Type B pancreatic cell (in vitro differentiated cells): ENCODE measurements at places on chromosomes 7 and 10.

- no peak overlapping the region for H3K4me3 ChIP-seq
- H3K4me1 ChIP-seq, result no peaks in the 10 kb centered on the region
- DNase-seq, result no peak
Measured at GRCh38 chr7:945556-946255, 8.8 kb downstream of the ADAP1 start.

DNA sequence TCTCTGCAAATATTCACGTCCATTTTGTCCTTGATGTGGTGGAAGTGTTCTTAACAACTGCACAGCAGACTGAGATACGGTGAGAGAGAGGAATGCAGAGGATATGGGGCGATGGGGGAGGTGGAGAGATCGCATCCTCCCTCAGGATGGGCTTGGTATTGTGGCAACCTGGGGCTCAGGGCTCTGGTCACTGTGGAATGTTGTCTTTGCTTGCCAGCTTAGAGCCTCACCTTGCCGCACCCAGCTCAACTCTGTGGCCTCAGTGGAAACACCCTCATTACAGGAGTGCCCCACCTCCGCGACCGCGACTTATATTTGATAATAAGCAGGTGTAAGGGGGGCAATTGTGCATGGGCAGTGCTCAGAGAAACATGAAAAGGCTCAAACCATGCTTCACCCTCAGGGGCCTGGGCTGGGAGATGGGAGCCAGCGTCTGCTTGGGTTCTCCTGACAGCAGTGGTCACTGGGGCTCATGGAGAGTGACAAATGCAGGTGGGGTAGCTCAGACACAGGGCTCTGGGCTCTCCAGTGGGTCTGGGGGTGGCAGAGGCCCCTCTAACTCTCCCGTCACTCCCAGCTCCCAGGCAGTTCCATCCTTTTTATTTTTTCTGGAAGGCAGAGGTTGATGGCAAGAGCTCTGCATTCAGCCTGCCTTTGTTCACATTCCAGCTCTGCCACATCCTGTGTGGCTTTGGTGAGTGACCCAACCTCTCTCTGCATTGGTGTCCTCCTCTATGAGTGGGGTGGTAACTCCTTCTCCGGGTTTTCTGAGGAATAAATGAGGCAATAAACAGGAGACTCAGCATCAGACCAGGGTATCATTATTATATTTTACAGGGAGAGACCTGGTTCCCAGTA is 43.1 kb upstream of the EMX2 start:
- peaks cover 39% of the 10 kb centered on the region for H3K4me1 ChIP-seq
- no peak overlapping the region for H3K27ac ChIP-seq
- peaks cover 12% of the 10 kb centered on the region for H3K27me3 ChIP-seq
- H3K4me3 ChIP-seq, result no peak overlapping the region
- H3K36me3 ChIP-seq, result peaks cover 9% of the 10 kb centered on the region

DNA sequence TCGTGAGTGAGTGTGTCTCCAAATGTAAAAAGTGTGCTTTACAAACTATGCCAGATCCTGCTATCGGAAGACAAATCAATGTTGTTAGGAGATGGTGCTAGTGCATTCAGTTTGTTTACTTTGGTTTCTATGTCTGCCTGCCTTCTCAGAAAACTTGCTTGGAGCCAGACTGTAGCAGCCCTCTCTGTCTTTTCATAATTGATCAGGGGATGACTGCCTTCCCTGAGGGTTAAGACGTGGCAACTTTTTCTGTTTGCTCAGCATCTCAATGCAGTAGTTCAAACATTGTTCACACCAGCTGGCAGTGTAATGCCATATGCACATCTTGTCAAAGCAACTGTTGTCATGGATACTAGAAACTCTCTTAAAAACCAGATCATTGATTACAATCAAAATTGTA is 118.5 kb downstream of the FOXP2 start:
- H3K36me3 ChIP-seq, result no peaks in the 10 kb centered on the region
- peaks cover under 1% of the 10 kb centered on the region for H3K27me3 ChIP-seq
- peak overlapping the region; percentile 48 for H3K27ac ChIP-seq
- no peak for DNase-seq
- peak overlapping the region; percentile 18 for H3K4me3 ChIP-seq

- no peaks in the 10 kb centered on the region for H3K4me1 ChIP-seq
- peaks cover 8% of the 10 kb centered on the region for H3K36me3 ChIP-seq
- no peak overlapping the region for H3K27ac ChIP-seq
Measured at GRCh38 chr7:105741982-105742381, 134.4 kb downstream of the ATXN7L1 start.

- no peaks in the 10 kb centered on the region for H3K4me1 ChIP-seq
- H3K27me3 ChIP-seq, result no peaks in the 10 kb centered on the region
- H3K36me3 ChIP-seq, result no peaks in the 10 kb centered on the region
- H3K4me3 ChIP-seq, result no peak overlapping the region
Measured at GRCh38 chr10:133471300-133472109, 17.8 kb downstream of the SCART1 start.

DNA sequence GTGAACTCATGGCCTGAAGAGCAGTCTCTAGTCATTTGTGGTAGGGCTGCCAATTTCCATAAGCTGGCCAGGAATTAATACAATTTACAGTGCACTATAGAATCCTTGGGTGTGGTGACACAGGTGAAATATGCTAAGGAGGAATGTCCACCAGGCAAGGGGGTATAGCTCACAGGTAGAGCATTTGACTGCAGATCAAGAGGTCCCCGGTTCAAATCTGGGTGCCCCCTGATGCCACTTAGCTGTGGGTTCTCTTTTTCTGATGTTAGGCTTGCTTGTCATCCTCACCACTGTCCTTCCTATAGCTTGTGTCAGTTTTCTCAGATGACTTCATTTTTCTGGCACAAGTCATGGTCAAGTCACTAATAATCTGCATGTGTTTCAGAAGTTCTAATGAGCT is 108.7 kb downstream of the ZNF467 start:
- H3K4me3 ChIP-seq, result no peak overlapping the region
- peaks cover 15% of the 10 kb centered on the region for H3K27me3 ChIP-seq
- peaks cover 6% of the 10 kb centered on the region for H3K4me1 ChIP-seq
- no peaks in the 10 kb centered on the region for H3K36me3 ChIP-seq

GRCh38 chr10:4652111-4653010 is 173.6 kb upstream of the AKR1E2 start:
- no peak overlapping the region for H3K27ac ChIP-seq
- H3K4me1 ChIP-seq, result peaks cover 39% of the 10 kb centered on the region
- no peak overlapping the region for H3K4me3 ChIP-seq

- no peak overlapping the region for H3K4me3 ChIP-seq
- no peak for DNase-seq
- no peak overlapping the region for H3K27ac ChIP-seq
Measured at GRCh38 chr7:91066627-91067026, 197.6 kb upstream of the FZD1 start.

GRCh38 chr7:129501760-129502707 is at the start of gene SMKR1:
Gene SMKR1, plus strand, starts transcription at chr7:129502531. Its CDS starts 294 bp downstream, at chr7:129502825.
- peak within 1 kb of the TSS; percentile 55 for H3K27ac ChIP-seq
- peaks cover 42% of the 10 kb centered on the region for H3K27me3 ChIP-seq
- H3K36me3 ChIP-seq, result no peaks in the 10 kb centered on the region
- H3K4me1 ChIP-seq, result peaks cover 10% of the 10 kb centered on the region
- H3K4me3 ChIP-seq, result peak within 1 kb of the TSS; percentile 87

GRCh38 chr7:26580711-26581110 is 283.7 kb downstream of the SKAP2 start:
- no peak for DNase-seq
- no peak overlapping the region for H3K27ac ChIP-seq
- H3K4me3 ChIP-seq, result no peak overlapping the region

GRCh38 chr7:644381-645305 is 81.9 kb upstream of the DNAAF5 start:
- no peaks in the 10 kb centered on the region for H3K27me3 ChIP-seq
- H3K27ac ChIP-seq, result no peak overlapping the region
- H3K36me3 ChIP-seq, result peaks cover 11% of the 10 kb centered on the region
- H3K4me3 ChIP-seq, result no peak overlapping the region
- DNase-seq, result no peak
- no peaks in the 10 kb centered on the region for H3K4me1 ChIP-seq

- no peaks in the 10 kb centered on the region for H3K27me3 ChIP-seq
- H3K36me3 ChIP-seq, result no peaks in the 10 kb centered on the region
- H3K27ac ChIP-seq, result no peak overlapping the region
- H3K4me3 ChIP-seq, result no peak overlapping the region
- no peak for DNase-seq
Measured at GRCh38 chr7:33423646-33424020, 294.3 kb downstream of the BBS9 start.

GRCh38 chr10:128281861-128282260 is 155.6 kb upstream of the MKI67 start:
- no peak overlapping the region for H3K4me3 ChIP-seq
- H3K27ac ChIP-seq, result no peak overlapping the region
- DNase-seq, result no peak
- H3K36me3 ChIP-seq, result no peaks in the 10 kb centered on the region
